WERI-Rb-1 (cell line): ENCODE measurements at places on chromosomes 1 and 21.

DNA sequence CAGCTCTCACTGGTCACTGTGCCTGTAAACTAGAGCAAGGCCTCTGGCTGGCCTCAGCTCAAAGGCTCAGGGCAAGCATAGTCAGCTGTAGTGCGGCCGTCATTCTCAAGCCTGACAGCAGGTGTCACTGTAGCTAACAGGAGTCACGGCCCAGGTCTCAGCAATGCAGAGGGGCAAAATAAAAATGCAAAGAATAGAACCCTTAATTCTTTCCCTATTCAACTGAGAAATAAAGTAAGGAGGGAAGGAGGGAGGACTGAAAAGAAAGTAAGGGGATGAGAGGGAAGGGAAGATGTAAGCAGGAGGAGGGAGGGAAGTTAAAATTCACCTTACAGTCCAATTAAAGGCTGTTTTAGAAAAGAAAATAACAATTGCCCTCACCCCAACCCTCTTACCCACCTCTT is 106.1 kb downstream of the KIAA0319L start:
- peak; percentile 89 for DNase-seq

- DNase-seq: no peak
Measured at GRCh38 chr1:203057911-203058675, 27.7 kb downstream of the MYOG start.

GRCh38 chr1:68128157-68128556 is 77.7 kb upstream of the DIRAS3 start:
- DNase-seq: no peak

GRCh38 chr1:183243161-183244050 is 57.3 kb downstream of the LAMC2 start:
- no peak for DNase-seq

DNA sequence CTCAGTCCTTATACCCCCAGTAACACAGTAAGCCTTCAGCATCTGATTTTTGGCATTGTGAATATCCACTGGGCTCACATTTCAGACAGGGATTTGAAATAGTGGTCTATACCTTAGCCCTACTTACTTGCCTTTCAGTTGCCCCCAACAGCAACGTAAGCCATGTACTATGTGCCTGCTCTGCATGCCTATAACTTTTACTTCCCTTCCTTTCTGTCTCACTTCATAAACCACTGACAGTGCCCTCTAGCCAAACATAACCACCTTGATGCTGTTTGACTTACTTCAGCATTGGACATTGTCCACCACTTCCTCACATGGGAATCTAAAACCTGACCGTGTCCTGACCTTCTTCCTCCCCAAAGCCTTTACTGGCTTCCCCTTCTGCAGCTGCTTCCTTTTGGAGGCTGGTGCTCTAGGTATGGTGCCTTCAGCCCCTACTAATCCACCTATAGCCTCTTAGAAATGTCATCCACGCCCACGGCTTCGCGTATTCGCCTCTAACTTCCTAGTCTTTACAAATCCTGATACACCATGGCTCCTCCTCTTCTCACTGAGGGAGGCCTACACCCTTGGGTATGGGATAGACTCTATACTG is 3.6 kb upstream of the ZNF672 start:
- peak; percentile 66 for DNase-seq

DNA sequence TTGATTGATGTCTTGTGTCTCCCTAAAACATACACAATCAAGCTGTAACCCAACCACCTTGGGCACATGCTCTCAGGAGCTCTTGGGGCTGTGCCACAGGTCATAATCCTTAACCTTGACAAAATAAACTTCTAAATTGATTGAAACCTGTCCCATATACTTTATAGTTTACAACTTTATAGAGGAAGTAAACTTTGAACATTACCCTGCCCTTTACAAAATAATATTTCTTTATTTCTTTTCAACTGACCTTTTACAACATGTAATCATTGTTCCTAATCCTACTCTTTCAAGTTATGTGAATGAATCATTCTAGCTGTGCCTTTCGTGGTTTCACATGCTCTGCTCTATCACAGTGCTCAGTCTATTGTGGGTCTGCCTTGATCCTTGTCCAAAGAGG is 118.3 kb upstream of the ATP1A1 start:
- no peak for DNase-seq

DNA sequence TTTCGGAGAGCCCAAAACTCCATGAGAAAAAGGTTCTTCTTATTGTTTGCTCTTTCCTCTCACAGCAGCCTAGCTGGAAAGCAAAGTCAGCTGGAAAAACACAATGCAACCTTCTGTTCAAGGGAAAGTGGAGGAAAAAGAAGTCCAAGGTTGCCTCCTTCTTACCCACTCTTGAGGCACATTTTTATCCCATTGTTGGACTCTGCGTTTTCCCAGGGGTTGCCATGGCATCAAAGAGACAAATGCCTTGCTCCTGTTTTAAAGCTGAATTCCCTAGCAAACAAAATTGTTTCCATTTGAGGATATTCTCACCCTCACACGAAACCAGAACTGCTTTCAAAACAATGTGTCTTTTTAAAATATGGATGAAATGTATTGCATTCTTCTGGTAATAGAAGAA is 45.1 kb upstream of the PALMD start:
- no peak for DNase-seq

GRCh38 chr1:232213928-232214327 is 416.0 kb downstream of the SIPA1L2 start:
- peak; percentile 75 for DNase-seq

DNA sequence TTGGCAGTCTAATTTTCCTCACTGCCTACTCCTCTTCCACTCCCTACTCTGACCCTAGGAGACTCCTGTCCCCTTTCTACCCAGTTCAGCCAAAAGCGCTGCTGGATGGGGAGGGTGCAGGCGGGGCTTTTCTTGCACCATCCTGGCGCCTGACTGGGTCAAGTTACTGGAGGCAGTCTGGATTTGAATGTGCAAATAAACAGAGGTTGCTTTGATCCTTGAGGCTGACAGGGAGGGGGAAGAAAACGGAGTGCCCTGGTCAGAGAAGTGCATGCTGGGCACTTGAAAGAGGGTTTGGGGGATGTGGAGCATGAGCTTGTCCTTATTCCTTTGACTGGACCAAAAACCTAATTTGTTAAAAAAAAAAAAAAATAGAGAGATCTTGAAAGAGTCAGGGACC is 76.8 kb upstream of the SOX13 start:
- DNase-seq: no peak

- no peak for DNase-seq
Measured at GRCh38 chr1:11321656-11322491, 48.9 kb downstream of the UBIAD1 start.

DNA sequence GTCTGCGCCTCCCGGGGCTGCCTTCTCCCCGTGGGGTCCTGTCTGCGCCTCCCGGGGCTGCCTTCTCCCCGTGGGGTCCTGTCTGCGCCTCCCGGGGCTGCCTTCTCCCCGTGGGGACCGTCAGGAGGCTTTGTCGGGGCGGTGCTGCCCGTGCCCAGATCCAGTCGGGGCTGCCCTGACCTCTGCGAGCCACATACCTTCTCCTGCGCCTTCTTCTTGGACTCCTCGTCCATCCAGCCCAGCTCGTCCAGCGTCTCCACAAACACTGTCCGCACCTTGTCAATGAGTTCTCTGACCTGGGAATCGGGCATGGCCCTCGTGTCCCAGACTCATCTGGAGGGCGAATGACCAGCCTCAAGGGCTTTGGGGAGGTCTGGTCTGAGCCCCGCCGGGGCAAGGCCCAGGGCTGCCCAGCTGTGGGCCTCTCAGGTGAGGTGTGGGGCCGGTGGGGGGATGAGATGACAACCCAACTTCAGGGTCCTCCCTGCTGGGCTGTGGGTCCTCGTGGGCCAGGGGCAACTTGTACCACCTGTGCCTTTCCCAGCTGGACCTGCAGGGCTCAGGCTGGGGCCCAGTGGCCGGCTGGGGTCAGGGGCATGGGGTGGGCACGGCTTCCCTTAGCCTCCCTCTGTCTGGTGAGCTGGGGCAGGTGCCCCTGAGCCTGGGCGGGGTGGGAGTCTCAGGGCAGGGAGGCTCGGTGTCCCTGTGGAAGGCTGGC is 9.4 kb downstream of the PRXL2B start:
- DNase-seq: no peak

DNA sequence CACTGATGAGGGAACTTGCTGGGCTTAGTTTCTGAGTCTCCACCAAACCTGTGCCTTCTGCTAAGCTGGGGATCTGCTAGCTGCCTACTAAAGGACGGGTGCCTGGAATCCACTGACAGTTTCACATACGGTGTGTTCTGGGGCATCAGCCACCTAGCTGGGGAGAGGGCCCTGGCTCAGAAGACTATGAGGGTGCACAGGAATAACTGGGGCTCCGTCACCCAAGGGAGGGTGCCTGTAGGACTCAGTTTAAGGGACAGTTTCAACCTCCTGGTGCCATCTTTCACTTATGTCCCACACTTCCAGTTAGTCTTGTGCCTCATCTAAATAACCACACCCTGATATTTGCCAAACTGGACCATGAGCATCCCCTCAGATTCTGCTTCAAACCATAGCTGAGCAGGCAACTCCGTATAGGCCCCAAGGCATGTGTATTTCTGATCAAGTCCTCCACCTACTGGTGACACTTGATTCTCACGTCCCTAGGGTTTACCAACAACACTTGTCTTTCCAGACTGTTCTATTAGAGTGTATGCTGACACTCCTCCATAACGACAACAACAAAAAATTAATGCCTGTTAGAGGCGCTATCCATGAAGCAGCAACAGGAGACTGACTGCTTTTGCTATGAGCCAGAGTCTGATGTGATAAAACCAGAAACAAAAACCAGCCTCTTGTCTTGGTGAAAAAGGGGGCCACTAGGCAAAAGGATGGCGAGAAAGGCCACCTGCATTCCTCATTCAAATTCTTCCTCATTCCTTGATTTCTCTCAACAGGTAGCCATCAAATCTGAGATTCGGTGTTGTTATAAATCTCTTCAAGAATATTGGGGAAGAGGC is 55.0 kb upstream of the PAXBP1 start:
- DNase-seq: peak; percentile 78

DNA sequence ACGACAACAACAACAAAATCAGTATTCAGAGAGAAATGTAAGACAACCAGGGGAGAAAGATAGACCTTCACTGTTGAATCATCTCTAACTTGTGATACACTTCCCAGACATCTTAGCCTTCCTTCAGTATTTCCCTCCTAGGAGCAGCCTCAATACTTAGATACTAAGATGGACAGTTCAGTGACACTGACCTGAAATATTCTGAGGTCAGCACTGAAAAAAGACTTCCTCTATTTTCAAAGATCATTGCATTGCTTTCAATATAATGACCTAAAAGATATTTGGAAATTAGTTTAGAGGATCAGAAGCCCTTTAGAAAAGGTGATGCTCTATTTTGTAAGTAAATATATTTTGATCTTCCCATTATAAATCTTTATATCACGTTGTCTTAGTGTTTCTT is 101.0 kb downstream of the MRPL39 start:
- no peak for DNase-seq

DNA sequence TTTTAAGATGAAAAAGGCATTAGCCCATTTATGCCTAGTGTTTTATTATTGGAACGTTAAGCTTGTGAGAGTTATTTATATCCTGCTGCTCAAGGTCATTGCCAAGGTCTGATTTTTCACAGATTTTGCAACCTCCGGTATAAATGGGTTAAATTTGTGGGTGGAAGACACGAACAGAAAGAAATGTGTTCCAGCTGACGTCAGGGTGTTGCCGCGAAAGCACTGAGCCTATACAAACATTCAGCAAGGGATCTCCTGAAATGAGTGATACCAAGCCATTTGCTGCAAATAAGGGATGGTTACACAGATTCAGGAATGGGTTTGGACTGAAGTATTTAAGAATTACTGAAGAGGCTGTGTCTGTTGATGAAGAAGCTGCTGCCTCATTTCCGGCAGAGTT is 32.2 kb downstream of the TMED5 start:
- DNase-seq: no peak

GRCh38 chr1:1006305-1007159 is 6.6 kb upstream of the HES4 start:
- DNase-seq: peak; percentile 44

GRCh38 chr1:235933017-235933765 is 66.5 kb upstream of the LYST start:
- no peak for DNase-seq

DNA sequence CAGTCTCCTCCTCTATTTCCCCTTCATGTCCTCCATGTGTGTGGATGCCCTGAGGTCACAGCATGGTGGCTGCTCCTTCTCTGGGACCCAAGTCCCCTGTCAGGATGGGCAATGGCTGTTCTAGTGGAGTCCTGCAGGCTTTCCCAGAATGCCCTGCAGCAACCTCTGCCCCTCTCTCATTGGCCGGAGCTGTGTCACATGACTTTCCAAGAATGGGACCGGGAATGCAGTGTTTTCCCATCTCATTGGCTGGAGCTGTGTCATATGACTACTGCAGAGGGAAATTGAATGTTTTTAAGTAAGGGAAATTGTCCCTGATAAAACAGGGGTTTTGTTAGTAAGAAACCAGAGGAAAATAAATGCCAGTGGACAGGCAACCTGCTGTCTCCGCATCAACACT is 365.9 kb downstream of the PTPRU start:
- DNase-seq: no peak

DNA sequence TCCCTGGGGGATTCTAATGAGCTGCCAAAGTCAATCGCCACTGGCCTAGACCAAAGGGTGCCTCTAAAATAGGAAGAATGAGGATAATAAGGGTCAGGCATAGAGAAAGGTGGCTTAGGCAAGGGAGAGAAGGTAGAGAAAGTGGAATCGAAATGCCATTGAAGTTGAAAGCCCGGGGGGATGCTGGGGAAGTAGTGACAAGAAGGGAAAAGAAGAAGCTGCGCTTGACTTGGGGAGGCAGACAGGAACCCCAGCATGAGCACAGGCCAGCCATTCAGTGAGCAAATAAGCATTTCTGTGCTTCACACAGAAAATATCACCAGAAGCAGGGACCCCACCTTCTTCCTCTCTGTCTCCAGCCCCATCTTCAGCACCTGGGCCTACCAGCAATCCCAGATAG is 1.5 kb downstream of the CD2 start:
- DNase-seq: no peak

DNA sequence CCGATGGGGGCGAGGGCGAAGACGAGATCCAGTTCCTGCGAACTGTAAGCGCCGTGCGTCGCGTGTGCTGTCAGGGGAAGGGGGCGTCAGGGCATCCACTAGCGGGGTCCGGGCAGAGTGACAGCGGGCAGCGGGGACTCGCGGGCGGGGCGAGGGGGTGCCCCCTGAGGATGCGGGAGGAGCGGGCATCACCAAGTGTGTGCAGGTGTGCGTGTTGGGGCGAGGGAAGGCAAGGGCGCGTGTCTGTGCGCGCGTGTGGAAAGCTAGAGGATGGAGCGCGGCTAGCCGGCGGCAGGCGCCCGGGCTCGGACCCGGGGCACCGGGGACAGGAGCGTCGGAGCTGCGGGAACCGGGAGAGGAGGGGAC is 525 bp downstream of the RYR2 start:
- DNase-seq: peak; percentile 31

- peak; percentile 89 for DNase-seq
Measured at GRCh38 chr1:53889304-53890298, at the start of gene YIPF1. Gene YIPF1, minus strand, starts transcription at chr1:53889797. Its CDS starts 860 bp downstream, at chr1:53888937.

GRCh38 chr1:114719424-114719787 is 2.8 kb upstream of the NRAS start:
- no peak for DNase-seq

- DNase-seq: no peak
Measured at GRCh38 chr1:186327331-186327730, 47.7 kb downstream of the TPR start.

DNA sequence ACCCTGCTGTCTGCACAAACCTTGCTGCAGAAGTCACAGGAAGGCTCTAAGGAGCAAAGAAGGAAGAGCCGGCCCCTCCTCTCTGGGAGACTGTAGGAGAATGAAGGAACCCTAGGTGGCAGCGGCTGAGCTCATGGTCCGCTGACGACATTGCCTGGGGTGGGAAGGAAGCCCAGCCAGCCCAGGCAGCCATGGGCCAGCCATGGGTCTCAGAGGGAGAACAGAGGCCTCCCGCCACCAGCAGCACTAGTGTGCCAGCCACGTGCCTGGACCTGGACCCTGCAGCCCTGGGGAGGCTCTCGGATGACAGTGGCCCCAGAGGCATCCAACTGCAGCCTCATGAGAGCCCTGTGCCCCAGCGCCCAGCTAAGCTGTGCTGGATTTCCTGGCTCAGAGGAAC is 49.2 kb upstream of the POFUT2 start:
- peak; percentile 59 for DNase-seq
